ENCODE measurements at places on chromosomes 7 and 10.

DNA sequence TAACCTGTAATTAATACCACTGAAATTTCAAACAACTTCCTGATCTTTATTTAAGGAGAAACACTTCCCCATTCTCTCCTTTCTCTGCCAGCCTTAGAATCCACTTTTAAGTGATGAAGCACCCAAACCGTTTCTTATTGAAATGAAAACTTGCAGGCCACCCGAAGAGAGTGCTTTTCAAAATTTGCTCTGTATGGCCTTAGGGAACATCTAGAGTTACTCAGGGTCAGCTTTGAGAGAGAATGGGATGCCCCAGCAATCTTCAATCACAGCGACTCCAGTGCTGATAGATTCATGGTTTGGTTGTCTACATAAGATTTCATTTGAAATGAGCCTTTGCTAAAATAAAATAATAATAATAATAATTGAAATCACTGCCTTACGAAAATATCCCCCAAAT, 323.1 kb downstream of the PCLO start:
- H3K4me3 ChIP-seq = no peak overlapping the region
- H3K36me3 ChIP-seq = no peaks in the 10 kb centered on the region
- H3K4me1 ChIP-seq = no peaks in the 10 kb centered on the region

- peaks cover 6% of the 10 kb centered on the region for H3K36me3 ChIP-seq
- H3K4me1 ChIP-seq = peaks cover 2% of the 10 kb centered on the region
- H3K27me3 ChIP-seq = no peaks in the 10 kb centered on the region
- H3K27ac ChIP-seq = no peak overlapping the region
Measured at GRCh38 chr7:131900785-131901287, 344.4 kb upstream of the PODXL start.

- no peak for DNase-seq
- no peaks in the 10 kb centered on the region for H3K27me3 ChIP-seq
- peak overlapping the region; percentile 96 for H3K27ac ChIP-seq
- H3K36me3 ChIP-seq = peaks cover 61% of the 10 kb centered on the region
Measured at GRCh38 chr10:79350407-79351154, 3.3 kb downstream of the PPIF start.

- no peak overlapping the region for H3K4me3 ChIP-seq
- H3K27me3 ChIP-seq = peaks cover 17% of the 10 kb centered on the region
- H3K4me1 ChIP-seq = peaks cover 9% of the 10 kb centered on the region
- no peak overlapping the region for H3K27ac ChIP-seq
- DNase-seq = no peak
Measured at GRCh38 chr10:86727470-86727869, 28.9 kb upstream of the BMPR1A start.

DNA sequence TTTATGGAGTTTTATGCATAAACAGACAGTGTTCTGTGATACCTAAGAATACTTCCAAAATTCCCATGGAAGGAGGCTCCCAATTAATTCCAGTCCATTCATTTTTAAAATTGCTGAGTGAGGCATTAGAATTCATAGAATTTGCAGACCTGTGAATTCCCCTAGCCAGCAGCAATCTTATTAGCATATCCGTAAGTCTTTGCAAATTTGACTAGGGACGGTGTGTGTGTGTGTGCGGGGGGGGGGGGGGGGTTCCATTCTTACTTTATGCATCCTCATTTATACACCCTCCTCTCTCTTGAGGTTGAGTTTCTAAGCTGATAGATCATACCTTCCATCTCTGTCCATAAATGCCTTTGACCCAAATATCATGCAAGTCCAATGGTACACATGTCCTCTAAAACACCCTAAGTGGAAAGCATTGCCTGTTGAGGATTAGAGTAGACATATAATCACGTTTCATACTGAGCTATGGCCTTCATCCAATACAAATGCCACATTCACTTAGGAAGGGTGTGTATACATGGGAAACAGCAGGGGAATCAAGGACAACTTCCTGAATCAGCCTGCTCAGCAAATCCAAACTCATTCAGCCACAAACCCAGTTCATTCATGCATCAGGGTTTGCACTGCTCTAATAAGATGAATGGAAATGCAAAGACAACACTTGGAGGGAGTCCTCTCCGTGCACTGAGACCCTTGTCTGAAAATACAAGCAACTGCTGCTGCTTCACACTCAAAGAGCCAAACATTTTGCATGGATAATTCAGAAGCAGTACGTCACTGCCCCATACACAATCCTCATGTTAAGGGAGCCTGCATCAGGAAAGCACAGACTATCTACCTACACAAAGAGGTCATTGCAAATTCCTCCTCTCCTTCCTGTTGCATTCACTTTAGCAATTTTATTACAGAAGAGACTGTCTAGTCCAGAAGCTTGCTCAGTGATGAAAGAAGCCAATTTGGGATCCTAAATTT, 350.8 kb downstream of the KCNMA1 start:
- H3K4me1 ChIP-seq = peaks cover 7% of the 10 kb centered on the region
- DNase-seq = no peak
- H3K4me3 ChIP-seq = no peak overlapping the region
- peaks cover 42% of the 10 kb centered on the region for H3K27me3 ChIP-seq
- H3K27ac ChIP-seq = no peak overlapping the region

DNA sequence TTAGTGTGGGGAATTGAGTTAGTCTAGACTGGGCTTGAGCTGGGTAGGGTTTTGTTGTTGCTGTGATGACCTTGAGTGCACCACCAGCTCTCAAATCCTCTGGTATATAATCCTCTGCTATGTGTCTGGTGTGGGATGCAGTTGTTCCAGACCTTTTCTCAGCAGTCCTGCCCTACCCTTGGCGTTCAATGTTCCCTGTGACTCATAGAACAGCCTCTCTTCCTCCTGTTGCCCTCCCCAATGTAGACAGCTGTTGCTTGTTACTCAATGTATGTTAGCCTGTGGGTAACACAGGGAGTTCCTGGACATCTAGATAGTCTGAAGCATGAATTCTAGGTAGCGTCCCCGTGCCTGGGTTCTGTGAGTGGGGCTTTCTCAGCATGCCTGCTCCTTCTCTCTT, 19.8 kb downstream of the ACBD7 start:
- H3K36me3 ChIP-seq = no peaks in the 10 kb centered on the region
- peaks cover 41% of the 10 kb centered on the region for H3K27me3 ChIP-seq

DNA sequence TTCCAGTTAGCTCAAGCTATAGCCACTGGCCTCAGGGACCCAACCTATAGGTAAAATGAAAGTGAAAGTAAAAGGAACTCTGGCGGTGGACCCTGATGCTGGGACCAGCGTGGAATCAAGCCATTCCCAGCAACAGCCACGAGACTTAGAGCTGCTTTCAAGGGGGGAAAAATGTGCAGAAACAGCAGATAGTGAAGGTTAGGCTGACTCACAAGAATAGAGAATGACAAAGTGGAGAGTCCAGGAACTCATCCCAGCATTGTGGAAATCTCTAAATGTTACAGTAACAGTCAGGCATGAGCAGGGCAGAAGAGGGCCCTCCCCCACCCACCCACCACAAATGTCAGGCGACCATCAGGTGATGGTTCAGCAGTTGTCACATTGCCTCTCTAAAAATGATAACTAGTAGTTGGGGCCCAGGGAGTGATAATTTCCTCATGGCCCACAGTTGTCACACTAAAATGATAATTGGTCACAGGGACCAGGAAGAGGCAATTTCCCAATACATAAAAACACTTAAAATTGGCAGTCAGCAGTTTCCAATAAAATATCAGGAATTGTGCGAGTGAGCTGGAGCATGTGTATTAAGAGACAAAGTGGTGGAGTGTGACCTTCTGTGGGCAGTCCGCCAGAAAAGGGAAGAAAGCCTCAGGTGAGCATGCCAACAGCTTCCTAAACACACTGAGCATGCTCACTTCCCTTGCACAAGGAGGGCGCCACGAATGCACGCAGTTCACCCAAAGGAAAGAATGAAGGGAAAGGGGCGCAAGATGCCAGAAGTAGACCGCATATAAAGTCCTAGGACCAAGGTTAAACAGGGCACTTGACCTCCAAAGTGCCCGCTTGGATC, 129.8 kb upstream of the PPP1R3A start:
- H3K36me3 ChIP-seq = no peaks in the 10 kb centered on the region
- H3K27ac ChIP-seq = peak overlapping the region; percentile 87
- H3K4me3 ChIP-seq = peak overlapping the region; percentile 79

DNA sequence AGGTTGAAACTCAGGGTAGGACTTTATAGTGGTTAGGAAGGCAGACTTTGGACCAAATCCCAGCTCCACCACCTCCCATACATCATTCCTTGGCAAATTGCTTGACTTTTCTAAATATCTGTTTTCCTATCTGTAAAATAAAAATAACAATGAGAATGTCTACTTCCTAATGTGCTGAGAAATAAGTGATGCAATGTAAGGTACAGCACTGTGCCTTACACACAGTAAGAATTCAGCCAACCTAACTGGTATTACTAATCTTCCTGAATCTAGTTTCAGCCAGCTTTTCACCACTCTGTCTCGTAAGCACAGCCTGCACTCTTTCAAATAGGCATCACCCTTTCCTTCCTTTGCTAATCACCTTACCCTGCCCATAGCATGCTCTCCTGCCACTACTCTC, 9.7 kb downstream of the PRLHR start:
- H3K27me3 ChIP-seq = peaks cover 34% of the 10 kb centered on the region
- no peaks in the 10 kb centered on the region for H3K36me3 ChIP-seq
- DNase-seq = no peak

DNA sequence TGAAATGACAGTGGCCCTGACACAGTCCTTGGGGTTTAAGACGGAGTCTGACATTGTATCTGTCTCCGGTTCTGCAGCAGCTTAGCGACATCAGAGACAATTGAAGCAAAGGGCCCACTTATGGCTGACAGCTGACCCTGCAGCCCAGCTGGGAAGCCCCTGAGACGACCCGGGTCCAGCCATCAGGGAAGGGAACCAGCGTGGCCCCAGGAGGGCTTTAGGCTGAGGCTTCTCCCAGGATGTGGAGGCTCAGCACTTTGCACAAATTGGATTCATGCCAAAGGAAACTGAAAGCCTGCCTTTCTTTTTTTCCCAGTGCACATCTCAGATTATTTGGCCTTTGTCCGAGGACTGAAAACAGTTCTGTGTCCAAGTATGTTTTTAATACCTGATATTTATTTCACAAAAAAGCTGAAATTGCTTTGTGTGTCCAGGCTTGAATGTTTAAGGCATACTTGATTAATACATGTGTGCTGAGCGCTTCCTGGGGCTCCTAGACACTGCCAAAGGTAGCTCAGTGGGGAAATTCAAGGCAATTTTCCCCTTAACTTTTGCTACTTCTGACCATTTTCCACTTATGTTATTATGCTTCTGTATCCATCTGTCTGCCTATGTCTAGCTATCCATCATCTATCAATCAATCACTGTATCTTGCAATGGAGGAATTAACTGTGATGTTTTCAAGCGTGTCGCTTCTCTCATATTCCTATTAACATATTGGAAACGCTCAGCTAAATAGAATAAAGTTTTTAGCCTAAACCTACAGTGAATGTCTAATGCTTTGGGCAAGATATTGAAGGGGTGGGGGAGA, 34.8 kb downstream of the KLF6 start:
- H3K27ac ChIP-seq = no peak overlapping the region
- H3K4me3 ChIP-seq = no peak overlapping the region
- no peak for DNase-seq
- no peaks in the 10 kb centered on the region for H3K4me1 ChIP-seq

DNA sequence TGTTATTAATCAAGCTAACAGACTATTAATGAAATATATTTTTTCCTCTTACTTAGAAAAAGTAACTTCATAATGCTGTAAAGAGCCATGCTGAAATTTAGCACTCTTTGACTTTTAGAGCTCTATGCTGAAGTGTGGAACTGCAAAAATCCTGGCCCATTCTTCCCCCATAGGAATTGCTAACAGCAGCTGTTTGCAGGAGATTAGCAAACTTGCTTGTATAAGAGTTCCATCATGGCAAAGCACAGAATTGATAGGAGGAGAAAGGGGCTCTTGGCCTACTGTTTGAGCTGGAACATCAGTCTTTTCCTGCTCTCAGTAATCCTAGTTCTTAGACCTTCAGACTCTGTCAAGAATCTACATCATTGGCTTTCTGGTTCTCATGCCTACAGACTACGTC, 18.3 kb upstream of the GNAT3 start:
- DNase-seq = no peak
- H3K27me3 ChIP-seq = no peaks in the 10 kb centered on the region
- H3K36me3 ChIP-seq = no peaks in the 10 kb centered on the region

- no peak overlapping the region for H3K27ac ChIP-seq
- no peaks in the 10 kb centered on the region for H3K4me1 ChIP-seq
- H3K4me3 ChIP-seq = no peak overlapping the region
- H3K36me3 ChIP-seq = no peaks in the 10 kb centered on the region
Measured at GRCh38 chr10:105189463-105189800, 548.3 kb downstream of the SORCS3 start.

DNA sequence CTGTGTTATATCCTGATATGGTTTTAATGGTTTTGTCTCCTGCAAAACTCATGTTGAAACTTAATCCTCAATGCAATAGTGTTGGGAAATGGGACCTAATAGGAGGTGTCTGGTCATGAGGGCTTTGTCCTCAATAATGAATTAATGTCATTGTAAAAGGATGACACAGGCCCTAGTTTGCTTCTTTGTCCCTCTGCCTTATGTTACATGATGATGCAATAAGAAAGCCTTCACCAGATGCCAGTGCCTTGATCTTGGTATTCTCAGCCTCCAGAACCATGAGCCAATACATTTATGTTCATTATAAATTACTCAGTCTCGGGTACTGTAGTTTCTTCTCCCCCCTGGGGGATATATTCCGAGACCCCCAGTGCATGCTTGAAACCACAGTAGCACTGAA, 1247.4 kb upstream of the SORCS1 start:
- DNase-seq = no peak
- H3K4me1 ChIP-seq = no peaks in the 10 kb centered on the region
- H3K27ac ChIP-seq = no peak overlapping the region
- H3K4me3 ChIP-seq = no peak overlapping the region
- H3K27me3 ChIP-seq = no peaks in the 10 kb centered on the region
- peaks cover 2% of the 10 kb centered on the region for H3K36me3 ChIP-seq

- no peak overlapping the region for H3K27ac ChIP-seq
- H3K4me3 ChIP-seq = no peak overlapping the region
- peaks cover 10% of the 10 kb centered on the region for H3K4me1 ChIP-seq
- H3K27me3 ChIP-seq = no peaks in the 10 kb centered on the region
- no peak for DNase-seq
Measured at GRCh38 chr7:35761871-35762677, 38.8 kb upstream of the SEPTIN7 start.

DNA sequence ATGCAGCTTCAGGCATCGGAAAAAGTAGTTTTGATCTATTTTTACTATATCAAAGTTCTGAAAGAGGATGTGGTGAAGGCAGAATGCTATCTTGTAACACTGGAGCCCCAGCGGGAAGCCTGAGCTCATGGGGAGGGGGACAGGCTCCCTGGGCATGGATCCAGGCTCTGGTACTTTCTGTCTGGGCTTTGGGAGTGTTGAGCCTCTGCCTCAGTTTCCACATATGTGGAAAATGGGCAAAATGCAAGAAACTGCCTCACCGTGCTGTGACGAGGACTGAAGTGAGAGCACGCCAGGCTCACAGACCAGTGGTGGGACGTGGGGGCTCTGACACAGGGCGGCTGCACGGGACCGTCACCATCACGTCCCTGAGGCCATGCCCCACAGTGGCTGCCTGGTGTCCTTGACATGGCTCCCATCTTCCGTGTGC, 182.9 kb upstream of the SHH start:
- H3K4me1 ChIP-seq = no peaks in the 10 kb centered on the region
- no peak overlapping the region for H3K4me3 ChIP-seq
- no peak for DNase-seq
- H3K36me3 ChIP-seq = no peaks in the 10 kb centered on the region
- H3K27me3 ChIP-seq = peaks cover 21% of the 10 kb centered on the region

- peaks cover 65% of the 10 kb centered on the region for H3K27me3 ChIP-seq
- H3K27ac ChIP-seq = no peak overlapping the region
- peak overlapping the region; percentile 80 for H3K4me3 ChIP-seq
- peaks cover 12% of the 10 kb centered on the region for H3K4me1 ChIP-seq
- DNase-seq = no peak
Measured at GRCh38 chr10:68561865-68562649, 1.9 kb downstream of the TET1 start.

Data from effector memory CD8-positive, alpha-beta T cell (primary cell).